ENCODE measurements at places on chromosomes 16 and 17.

DNA sequence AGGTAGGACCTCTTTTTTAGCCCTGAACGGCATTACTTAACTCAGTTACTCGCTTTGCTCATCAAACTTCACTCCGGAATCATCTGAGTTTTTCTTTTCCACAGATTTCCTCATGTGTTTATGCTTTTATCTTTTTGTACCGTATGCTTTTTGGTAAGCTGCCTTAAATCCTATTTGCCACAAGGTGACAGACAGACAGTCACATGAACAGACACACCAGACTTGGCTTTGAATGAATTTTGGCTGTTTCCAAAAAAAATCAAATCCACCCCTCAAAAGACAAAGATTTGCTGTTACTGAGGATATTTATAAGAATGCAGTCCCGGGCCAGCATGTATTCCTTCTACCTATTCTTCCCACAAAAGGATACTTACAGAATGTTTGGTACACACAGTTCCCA, 10.9 kb downstream of the GAS7 start:
- DNase-seq = no peak

GRCh38 chr16:85978291-85978775, 79.4 kb downstream of the IRF8 start:
- no peak for DNase-seq

DNA sequence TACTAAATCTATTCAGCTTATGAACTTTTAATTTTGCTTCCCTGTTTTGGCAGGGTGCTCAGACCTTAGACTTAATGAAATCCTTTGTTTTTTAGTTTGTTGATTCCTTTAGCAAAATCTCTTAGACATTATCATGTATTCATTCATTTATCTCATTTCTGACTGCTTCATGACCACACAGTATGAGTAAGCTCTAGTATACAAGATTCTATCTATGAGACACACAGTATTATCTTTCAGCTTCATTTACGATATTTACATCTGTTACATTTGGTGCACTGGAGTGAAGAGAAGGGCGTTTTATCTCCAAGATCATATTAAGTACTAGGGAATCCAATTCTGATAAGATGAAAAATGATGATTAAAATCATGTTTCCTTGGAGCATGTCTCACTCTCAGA, 448.1 kb upstream of the CA10 start:
- no peak for DNase-seq

DNA sequence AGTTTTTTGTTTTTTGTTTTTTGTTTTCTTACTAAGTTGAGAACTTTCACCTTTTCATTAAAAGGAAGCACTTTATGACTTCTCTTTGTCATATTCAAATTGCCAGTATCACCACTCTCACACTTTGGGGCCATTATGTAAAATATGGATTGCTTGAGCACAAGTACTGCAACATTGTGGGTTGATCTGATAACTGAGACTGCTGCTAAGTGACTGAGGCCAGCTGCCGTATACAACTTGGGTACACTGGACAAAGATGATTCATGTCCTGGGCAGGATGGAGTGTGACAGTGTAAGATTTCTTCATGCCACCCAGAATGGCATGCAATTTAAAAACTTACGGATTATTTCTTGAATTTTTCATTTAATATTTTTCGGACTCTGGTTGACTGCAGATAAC, 7.8 kb downstream of the TTC19 start:
- no peak for DNase-seq

DNA sequence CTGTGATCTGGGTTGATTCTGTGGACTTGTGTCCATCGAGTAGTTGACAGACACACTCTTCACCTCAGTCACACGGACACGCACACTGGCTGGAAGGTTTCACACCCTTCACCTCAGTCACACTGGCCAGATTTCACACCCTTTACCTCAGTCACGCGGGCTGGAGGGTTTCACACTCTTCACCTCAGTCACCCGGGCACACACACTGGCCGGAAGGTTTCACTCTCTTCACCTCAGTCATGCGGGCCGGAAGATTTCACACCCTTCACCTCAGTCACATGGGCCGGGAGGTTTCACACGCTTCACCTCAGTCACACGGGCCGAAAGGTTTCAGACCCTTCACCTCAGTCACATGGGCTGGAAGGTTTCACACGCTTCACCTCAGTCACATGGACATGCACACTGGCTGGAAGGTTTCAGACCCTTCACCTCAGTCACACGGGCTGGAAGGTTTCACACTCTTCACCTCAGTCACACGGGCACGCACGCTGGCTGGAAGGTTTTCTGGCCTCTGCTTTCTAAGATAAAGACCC, 96.2 kb downstream of the PGS1 start:
- no peak for DNase-seq

GRCh38 chr17:2961446-2961845, 102.0 kb downstream of the OR1D5 start:
- no peak for DNase-seq

GRCh38 chr16:55495616-55496289, 13.1 kb upstream of the LPCAT2 start:
- no peak for DNase-seq

- DNase-seq = no peak
These were observed 1251.2 kb upstream of the CDH8 start for GRCh38 chr16:63287401-63287800.

DNA sequence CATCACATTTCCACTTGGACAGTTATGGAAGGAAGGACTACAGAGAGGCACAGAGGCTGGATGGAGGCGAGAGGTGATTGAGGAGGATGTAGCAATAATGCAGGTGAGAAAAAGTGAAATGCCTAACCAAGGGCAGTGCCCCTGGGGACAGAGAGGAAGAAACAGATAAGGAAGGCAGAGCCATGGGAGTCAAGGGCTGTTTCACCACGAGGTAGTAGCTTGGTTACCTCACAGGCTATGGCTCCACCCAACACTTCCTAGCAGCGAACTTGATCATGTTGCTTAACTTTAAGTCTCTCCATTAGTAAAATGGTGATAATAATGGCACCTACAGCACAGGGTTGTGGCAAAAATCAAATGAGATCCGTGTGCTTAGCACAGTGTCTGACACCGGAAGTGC, 83.9 kb downstream of the YPEL2 start:
- no peak for DNase-seq

- DNase-seq = no peak
These were observed 32.4 kb upstream of the ENPP7 start for GRCh38 chr17:79698146-79698846.

- no peak for DNase-seq
These were observed 2.2 kb downstream of the CYTH1 start for GRCh38 chr17:78779850-78780249.

GRCh38 chr16:79012671-79013434, 587.7 kb downstream of the MAF start:
- no peak for DNase-seq

DNA sequence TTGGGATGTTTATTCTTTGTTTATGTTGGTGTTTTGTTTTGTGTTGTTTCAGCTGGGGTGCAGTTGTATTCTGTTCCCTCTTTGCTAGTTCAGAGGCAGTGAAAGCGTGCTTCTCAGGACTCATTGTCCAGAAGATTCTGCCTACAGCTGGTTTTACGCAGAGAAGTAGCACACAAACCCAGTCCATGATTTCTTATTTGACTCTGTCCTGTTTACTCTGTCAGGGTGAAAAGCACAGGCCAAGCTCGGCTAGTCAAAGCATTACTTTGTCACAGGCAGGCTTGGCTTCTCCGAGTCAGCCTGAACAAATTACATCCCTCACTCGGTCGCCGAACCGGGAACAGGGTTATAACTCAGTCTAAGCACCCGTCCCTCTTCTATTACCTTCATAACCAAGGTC, 435.0 kb downstream of the MAF start:
- no peak for DNase-seq

DNA sequence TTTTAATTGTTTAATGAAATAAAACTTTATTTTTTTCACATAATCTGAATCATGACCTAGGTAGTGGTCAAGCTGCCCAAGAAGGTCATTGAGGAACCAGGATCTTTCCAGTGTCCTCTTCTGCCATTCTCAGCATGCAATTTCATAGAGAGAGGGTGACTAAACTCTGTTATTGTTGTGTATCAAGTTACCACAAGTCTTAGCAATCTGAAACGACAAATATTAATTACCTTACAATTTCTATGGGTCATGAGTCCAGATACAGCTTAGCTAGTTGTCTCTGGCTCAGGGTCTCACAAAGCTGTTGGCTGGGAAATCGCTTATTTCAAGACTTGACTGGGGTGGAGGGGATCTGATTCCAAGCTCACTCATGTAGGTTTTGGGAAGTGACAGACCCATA, 37.6 kb downstream of the FTO start:
- DNase-seq = no peak

- DNase-seq = no peak
These were observed 58.3 kb downstream of the AKAP1 start for GRCh38 chr17:57143361-57143760.

GRCh38 chr16:7330709-7331108, 1.9 kb upstream of the RBFOX1 start:
- no peak for DNase-seq

GRCh38 chr17:70288540-70289290, 119.4 kb downstream of the KCNJ2 start:
- no peak for DNase-seq

DNA sequence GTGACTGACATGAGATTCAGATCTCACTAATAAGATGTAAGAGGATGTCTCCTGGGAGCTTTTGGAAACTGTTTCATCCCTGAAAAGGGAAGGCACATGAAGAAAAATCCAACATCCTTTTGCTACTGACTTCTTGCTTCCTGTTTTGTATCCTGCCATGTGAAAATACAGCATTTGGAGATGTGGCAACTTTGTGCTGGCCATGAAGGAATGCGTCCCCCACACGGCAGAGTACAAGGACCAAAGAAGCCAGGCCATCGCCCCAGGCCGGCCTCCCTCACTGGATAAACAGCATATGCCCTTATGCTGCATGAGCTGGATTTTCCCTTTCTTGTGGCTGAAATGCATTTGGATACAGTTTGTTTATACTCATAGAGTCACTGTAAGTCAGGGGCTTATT, 5.5 kb upstream of the HASPIN start:
- no peak for DNase-seq

- DNase-seq = no peak
These were observed 56.0 kb upstream of the FAM20A start for GRCh38 chr17:68657166-68657565.

DNA sequence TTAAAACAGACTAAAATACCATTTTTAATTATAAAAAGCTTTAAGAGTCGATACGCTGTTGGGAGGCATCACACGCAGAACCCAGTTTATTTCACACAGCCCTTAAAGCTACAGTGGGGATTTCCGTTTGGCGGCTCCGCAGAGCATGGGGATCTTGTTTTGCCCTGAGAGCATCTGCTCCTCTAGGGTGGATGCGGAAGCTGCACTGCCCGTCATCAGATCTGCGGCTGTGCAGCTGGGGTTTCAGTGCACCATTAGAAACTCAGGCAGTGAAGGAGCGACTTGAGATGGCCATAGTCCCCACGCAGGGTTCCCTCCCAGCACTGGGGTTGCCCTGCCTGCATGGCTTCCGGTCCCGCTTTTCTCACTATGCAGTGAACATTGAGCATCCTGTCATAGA, 62.2 kb upstream of the CHMP6 start:
- no peak for DNase-seq

- DNase-seq = peak; percentile 74
These were observed 1.7 kb downstream of the ARHGDIA start for GRCh38 chr17:81869221-81870130.

GRCh38 chr16:81881228-81881627, 102.1 kb downstream of the PLCG2 start:
- no peak for DNase-seq

GRCh38 chr16:87132361-87133014, 184.7 kb downstream of the C16orf95 start:
- no peak for DNase-seq

GRCh38 chr17:73069164-73069770, 23.2 kb downstream of the SLC39A11 start:
- no peak for DNase-seq

DNA sequence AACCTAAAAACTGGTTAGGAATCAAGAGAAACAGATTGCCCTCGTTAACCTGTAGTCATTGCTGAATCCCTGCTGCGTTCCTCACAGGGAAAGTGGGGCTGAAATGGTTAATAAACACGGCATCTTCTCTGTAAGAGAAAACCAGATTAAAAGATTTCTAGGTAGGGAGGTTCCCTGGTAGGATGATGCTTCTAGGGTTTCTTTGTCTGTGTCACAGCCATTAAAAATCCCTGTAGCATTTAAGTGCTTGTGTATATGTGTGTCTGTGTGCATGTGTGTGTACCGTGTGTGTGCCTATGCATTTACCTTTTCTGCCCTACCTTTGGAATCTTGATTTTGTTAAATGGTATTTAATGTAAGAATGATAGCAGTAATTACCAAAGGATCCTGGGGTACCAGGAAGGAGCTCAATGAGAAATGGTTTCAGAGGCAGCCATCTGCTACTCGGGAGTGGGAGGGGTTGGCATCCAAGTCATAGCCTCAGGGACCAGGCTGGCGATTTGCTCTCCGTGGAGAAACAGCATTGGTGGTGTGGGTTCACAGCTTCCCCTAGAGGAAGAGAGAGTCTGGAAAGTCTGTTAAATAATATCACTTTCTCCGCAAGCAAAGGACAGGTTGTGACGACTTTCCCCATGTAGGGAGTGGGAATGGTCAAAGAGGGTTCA, 177.1 kb downstream of the HS3ST4 start:
- DNase-seq = no peak

DNA sequence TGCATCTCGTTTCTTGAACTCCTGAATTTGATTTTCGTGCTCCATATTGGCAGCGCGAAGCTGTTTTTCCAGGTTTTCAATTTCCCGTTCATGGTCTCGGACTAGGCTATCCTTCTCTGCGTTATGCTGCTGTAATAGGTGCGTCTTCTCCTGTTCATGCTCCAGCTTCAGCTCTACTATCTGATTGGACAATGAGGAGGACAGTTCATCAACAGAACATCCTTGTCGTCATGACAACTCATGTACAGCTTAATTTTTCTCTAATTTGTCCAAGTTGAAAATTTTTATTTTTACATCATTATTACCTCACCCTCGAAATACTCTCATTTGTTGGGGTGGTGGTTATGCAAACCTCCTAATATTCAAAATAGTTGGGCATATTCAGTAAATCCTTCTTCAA, 289.8 kb downstream of the CEP112 start:
- DNase-seq = no peak

All from HEK293T (cell line).